LoVo (cell line): ENCODE measurements at places on chromosomes 16 and 17.

GRCh38 chr16:88343271-88343791, 39.4 kb upstream of the ZNF469 start:
- DNase-seq = no peak

DNA sequence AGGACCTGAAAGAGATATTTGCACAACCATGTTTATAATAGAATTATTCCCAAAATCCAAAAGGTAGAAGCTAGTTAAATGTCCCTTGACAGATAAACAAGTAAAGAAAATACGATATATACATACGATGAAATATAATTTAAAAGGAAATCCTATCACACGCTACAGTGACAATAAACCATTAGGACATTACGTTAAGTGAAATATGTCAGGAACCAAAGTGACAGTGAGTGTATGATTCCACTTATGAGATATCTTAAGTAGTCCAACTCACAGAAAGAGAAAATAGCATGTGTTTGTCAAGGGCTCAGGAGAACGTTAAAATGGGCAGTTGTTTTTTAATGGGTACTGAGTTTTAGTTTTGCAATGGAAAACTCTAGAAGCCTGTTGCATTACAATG, 212.7 kb upstream of the PMFBP1 start:
- no peak for DNase-seq

- DNase-seq = no peak
Observed at GRCh38 chr17:31820691-31821435, 38.2 kb downstream of the COPRS start.

GRCh38 chr17:56571456-56571855, 22.0 kb upstream of the NOG start:
- DNase-seq = no peak

DNA sequence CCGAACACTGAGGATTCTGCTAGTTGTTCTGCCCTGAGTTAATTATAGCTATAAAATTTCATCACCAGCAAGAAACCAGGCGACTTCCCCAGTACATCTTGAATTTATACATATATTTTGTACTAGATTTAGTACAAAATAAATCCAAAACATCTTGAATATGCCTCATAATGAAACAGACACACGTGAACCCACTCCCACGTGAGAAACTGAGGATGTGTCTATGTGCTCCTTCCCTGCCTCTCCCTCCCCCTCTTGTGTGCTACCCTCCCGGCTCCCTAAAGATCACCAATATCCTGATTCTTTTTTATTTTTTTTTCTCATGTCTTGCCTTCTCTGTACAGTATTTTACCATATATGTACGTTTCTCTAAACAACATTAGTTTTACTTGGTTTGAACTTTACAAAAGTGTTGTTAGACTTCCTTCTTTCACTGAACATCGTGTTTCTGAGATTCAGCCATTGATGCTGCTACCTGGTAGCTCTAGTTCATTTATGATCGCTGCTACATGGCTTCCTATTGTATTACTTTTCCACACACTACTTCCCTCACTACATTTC, 1.1 kb upstream of the LCMT1 start:
- no peak for DNase-seq

- DNase-seq = no peak
Observed at GRCh38 chr17:71247441-71248015, 873.3 kb upstream of the SOX9 start.

- no peak for DNase-seq
Observed at GRCh38 chr16:25006504-25007056, 8.6 kb downstream of the ARHGAP17 start.

GRCh38 chr17:83137523-83137922, 58.1 kb downstream of the METRNL start:
- no peak for DNase-seq

DNA sequence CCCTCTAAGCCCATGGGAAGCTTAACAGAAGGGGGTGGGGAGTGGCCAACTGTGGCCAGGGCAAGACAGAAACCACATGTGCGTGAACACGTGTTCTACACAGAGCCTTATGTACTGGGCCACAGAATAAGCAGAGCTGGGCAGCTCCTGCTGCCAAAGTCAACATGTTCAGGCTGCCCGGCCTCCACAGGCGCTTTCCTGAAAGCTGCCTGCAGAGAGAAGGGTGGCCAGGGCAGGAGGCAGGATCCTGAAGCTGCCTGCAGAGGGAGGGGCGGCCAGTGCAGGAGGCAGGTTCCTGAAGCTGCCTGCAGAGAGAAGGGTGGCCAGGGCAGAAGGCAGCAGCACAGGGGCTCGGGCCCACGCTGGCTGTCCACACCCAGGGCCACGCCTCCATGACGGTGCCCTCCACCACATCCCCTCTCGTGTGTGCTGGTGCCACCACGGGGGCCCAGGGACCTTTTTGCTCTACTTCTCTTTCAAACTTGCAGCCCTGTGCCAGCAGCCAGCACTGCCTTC, 79.5 kb downstream of the ANKRD11 start:
- no peak for DNase-seq

GRCh38 chr17:34113089-34113488, 142.0 kb upstream of the CCL2 start:
- DNase-seq = no peak

- no peak for DNase-seq
Observed at GRCh38 chr16:87460936-87461335, 31.9 kb downstream of the ZCCHC14 start.

- no peak for DNase-seq
Observed at GRCh38 chr16:72884037-72884436, 163.9 kb downstream of the ZFHX3 start.
